ENCODE measurements at places on chromosomes 16 and 17.

- no peak for DNase-seq
These were observed 28.6 kb downstream of the TPSG1 start for GRCh38 chr16:1196494-1196893.

- no peak for DNase-seq
These were observed 9.7 kb downstream of the NXN start for GRCh38 chr17:969811-970355.

- no peak for DNase-seq
These were observed 15.6 kb downstream of the NLRC3 start for GRCh38 chr16:3561626-3562025.

GRCh38 chr17:67248291-67248690 is 3.3 kb upstream of the HELZ start:
- DNase-seq, result no peak

GRCh38 chr17:31394544-31394943 is 3.1 kb downstream of the RAB11FIP4 start:
- no peak for DNase-seq

- no peak for DNase-seq
These were observed at the start of gene SEC14L1 for GRCh38 chr17:77140878-77141767. TSS of gene SEC14L1 (plus strand) at chr17:77140969. CDS start at chr17:77143597, 2,628 bp downstream.

Measured in NCI-H446 treated with DMSO at 0.1 percent for 48 hours (cell line).